DMS53 (cell line): ENCODE measurements at places on chromosomes 4 and X.

DNA sequence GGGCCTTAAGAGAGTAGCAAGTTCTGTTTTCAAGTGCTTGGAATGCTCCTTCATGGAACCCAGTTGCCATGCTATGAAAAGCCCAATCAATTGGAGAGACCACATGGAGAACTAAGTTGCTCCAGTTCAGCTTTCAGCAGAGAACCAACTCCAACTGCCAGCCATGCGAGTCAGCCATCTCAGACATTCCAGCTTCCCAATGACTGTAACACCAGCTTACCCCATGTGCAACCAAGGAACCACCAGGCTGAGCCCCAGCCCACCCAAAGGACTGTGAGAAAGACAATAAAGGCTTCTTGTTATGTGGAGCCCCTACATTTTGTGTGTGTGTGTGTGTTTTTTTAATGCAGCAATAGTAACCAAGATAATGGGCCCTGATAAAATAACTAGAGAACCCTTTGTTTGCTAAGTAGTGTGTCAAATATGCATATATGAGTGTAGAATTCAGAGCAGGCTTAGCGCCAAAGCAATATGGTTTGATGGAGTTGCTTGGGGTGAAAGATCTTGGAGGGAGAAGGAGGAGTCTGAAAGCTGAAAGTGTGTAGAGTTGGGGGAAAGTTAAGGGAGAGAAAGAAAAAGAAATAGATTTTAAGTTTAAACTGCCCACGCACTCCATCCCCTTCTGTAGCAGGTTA lies 35.0 kb upstream of the CCKAR start:
- no peak for DNase-seq

DNA sequence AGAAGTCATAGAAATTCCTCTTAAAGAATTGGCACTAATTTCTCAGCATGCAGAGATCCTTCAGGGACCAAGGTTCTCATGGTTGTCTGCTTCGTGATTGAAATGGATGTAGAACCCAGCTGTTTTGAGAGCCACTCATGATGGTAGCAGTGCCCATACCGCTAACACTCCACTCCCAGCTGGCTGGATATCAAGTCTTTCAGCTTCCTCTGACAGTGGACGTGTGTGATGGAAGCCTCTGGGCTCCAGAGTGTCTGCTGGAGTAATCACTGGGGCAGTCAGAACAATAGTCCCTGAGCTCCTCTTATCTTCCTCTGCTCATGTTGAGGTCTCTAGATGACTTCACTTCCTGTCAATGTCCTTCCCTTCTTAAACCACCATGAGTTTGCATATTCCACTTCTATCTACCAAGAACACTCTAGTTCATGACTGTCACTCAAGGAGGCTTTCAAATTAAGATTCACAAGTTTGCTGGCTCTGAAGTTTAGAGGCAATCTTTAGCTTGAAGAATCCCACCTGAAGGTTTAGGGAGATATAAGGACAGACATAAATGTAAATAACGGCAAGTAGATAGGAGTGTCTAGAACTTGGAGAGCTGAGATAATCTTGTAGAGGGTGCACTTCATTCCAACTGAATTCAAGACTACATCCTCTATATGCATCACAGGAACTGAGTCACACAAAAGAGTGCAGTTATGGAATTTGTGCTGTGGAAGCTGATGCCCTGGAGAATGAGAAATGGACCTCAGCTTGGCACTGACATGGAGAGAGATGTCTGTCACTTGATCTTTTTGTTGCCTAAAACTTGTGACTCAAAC lies 64.5 kb upstream of the WDR1 start:
- no peak for DNase-seq

DNA sequence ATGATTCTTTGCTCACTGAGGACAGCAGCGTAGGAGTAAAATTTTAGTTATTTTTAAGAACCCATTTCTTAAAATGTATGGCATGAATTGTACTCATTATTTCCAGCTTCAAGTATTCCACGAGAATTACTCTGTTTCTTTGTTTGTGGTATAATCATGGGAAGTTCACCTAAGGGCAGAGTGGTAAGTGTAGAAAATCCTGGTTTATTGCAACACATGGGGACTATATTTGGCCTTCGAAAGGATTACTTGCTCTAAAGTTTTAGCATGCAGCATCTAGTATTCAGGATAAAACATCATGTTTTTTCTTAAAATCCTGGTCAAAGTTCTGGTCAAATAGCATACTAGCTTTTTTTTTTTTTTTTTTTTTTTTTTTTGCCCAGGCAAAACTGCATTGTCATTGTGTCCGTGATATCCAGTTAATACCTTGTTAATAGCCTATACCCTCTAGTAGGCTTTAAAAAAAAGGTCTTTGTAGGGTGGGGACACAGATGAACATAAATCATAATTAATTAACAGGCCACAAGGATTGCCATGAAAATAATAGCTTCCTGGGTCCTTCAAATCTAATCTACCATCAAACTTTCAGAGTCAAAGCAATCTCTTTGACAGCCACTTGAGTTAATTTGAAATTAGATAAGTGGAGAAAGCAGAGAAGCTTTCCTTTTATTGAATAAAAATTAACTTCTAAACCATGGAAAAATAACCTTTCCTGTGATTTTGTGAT lies 44.6 kb upstream of the VEGFC start:
- DNase-seq: no peak

DNA sequence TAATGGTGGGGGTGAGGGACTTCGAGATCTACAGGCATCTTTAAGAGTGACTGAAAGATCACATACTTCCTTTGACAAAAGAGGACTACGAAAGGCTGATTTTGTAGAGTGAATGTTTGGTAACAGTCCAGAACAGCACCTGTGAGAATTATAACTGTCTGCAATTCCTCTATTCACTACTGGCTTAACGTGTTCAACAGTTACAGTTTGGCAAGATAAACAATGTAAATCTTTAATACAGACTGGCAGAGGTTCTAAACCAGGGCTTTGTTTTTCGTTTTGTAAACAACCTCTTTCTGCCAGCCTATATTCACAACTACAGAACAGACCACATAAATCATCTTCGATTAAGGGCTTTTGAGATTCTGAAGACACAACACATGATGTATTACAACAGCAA lies 66.9 kb downstream of the NCAPG start:
- DNase-seq: no peak

DNA sequence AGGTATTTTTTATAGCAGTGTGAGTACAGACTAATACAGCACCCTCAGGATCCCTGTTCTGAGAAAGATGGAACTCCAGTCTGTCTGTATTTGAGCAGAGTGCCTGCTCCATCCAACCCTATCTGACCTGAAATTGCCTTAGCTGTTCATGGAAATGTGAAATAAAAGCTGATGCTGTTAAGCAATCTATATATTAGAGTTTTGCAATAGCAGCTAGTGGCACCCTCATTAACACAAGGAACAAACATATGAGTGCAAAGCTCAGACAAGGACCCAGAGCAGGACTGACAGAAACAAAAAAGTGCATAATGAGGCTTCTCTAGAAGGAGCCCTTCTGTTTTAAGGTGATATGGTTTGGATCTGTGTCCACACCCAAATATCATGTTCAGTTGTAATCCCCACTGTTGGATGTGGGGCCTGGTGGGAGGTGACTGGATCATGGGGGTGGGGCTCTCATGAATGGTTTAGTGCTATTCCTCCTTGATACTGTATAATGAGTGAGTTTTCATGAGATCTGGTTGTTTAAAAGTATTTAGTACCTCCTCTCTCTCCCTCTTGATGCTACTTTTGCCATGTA lies 272.9 kb upstream of the KLF3 start:
- no peak for DNase-seq

DNA sequence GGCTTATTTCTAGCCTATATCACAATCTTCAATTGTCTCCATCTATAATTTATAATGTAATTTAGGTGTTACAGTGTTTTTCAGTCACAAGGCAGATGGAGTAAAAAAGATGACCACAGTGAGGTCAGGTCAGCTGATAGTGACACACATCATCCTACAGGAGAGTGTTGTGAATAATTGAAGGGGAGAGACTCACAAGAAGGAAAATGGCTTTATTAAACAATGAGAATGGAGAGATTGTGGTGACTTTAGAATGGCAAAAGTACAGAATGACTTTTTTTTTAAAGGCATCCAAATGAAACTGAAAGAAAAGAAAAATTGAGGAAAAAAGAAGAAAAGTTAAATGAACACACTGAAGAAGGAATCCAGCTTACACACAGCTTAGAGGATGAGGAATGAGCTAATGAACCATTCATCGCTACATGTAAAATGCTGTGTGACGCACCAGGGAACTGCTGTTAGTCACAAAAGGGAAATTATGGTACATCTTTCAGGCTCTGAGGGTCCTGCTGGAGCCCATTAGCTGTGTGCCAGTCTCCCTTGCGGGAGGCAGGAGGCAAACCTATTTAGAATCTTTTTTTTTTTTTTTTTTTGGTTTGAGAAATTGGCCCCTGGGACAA lies 56.6 kb downstream of the SPRY1 start:
- peak; percentile 12 for DNase-seq

DNA sequence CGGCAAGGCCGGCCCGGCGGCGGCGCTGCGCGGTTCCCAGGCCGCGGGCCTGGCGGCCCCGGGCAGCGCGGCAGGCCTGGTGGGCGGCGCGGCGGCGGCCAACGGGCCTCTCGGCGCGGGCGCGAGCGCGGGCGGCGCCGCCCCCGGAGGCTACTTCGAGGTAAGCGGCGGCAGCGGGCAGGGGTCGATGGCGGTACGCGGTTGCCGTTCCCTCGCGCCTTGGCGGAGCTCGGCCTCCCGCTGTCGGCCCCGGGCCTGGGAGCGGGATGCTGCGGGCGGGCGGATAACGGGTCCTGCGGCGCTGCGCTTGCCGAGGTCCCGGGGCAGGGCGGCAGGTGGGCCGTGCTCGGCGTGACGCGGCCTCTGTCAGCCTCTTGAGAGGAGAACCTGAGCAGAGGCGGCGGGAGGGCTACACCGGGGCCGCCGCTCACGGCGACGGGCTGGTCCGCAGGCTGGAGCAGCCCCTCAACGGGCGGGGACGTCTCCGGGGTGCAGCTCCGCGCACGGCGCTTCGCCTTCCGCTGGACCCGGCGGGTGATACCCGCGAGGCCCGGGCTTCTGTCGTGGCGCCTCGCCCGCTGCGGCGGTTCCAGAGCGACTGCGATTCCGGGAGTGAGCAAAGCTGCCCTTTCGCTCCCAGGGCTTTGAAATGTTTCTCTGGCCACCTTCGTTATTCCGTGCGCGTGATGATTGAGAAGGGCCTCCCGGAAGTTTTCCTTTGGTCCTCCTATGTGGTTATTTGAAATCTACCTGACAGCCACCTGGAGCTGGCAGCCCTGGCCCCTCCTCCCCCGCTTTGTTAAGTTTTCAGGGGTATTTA lies 774 bp downstream of the FAM193A start:
- DNase-seq: peak; percentile 89
